Omental fat pad (tissue), 4 donors: ENCODE measurements at places on chromosomes 2 and 18.

GRCh38 chr2:157459486-157459885 lies 15.6 kb upstream of the CYTIP start:
- DNase-seq, result no peak

DNA sequence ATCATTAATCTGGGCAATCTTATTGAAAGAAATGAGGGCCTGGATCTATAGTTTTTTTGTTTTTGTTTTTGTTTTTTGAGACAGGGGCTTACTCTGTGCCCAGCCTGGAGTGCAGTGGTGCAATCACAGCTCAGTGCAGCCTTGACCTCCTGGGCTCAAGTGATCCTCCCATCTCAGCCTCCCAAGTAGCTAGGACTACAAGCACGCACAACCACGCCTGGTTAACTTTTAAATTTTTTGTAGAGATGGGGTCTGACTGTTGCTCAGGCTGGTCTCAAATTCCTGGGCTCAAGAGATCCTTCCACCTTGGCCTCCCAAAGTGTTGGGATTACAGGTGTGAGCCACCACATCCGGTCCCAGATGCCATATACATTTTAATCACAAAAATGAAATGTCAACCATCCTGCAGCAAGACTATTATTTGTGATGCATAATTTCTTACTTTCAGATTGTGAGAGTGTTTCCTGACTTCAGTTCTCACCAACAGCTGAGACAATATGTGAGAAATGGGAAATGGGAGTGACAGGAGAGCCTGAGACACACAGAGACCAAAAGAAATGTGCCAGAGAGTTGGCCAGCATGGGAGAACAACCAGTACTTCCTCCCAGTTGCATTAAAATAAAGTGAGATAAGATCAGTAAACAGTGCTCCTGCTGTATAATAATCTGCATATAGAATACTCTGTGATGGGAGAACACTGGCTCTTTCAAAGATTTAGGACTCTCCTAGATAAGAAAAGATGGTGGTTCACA lies 87.6 kb downstream of the METTL8 start:
- DNase-seq, result no peak

DNA sequence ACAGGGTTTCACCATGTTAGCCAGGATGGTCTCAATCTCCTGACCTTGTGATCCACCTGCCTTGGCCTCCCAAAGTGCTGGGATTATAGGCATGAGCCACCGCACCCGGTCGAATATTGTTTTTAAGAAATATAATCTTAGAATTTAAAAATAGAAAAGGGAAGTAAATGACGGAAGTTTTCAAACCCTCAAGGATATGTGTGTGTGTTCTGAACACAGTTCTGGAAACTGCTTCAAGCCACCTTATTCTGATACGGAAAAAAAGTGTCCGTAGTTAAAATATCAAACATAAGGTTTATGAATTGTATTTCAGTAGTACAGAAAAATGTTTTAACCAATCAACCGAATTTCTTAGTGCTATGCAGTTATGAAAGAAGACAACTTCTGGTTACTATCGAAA lies 115.9 kb downstream of the UPP2 start:
- no peak for DNase-seq

GRCh38 chr18:484749-485464 lies 15.6 kb downstream of the COLEC12 start:
- DNase-seq, result no peak

GRCh38 chr2:177147093-177147694 lies 65.4 kb upstream of the HNRNPA3 start:
- DNase-seq, result no peak

- no peak for DNase-seq
These were observed 249.0 kb upstream of the CDH2 start for GRCh38 chr18:28425886-28426285.

- DNase-seq, result no peak
These were observed 297.6 kb upstream of the NRXN1 start for GRCh38 chr2:51329512-51329911.

- DNase-seq, result no peak
These were observed 7.0 kb upstream of the SP9 start for GRCh38 chr2:174327841-174328113.

- no peak for DNase-seq
These were observed 213.2 kb upstream of the CNTNAP5 start for GRCh38 chr2:123811846-123812245.

- no peak for DNase-seq
These were observed 94.7 kb upstream of the TAF1B start for GRCh38 chr2:9748577-9748976.

DNA sequence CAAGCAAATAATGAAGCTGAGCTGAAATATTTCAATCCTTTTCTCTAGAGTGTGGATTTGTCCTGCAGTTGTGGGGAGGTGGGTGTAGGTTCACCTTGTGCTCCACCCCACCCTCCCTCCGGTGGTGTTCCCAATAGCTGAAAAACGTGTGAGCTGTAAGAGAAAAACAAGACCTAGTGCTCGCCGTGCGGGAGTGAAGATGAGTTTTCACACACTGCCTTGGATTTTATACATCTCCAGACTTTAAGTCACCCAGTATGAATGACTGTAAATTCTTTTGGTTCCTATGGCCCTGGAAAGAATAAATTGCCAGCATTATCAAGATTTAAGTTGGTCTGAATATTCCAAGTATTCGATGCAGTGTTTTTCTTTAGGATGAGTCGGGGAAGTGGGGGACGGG lies 1.9 kb upstream of the SOX11 start:
- no peak for DNase-seq

DNA sequence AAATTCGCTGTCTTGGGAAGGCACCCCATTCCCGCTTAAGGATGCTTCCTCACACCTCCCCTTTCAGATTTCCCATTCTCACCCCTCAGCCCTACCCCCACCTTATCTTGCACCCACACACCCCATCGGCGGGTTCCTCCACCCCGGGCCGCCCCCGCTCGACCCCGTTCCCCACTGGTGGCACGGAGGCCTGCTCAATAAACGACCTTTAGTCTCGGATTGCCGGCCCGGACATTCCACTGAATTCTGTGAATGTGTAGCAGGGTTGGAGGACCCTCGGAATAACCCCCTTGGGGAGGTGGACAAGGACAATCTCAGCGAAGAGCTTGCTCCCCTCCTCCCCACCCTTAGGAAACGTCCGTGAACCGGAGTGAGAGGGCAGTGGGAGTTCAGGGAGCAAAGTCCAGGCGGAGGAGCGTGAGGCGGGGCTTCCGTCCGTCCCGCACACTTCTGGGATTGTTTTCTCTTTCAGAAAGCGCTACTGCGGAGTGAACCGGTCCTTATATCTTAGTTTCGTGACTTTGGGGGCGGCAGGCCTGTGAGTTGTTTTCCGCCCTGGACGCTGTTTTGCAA lies 2.8 kb upstream of the LBX2 start:
- DNase-seq, result no peak

DNA sequence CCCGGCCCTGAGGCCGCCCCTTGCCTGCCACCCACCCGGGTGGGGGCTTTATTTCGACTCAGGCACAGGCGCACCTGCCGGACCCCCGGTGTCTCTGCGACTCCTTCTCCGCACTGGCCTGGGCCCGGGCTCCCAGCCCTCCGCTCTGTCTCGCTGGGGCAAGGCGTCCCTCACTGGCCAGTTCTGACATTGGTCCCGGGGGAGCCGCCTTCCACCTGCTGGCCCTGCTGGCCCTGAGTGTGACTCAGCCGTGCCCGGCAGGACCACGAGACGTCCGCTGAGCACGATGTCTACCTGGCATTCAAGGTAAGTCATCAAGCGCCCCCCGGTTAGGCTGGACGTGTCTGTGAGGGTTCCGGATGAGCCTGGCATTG lies 131.5 kb upstream of the CTDP1 start:
- no peak for DNase-seq

GRCh38 chr2:43701111-43701510 lies 24.9 kb upstream of the C1GALT1C1L start:
- DNase-seq, result no peak

GRCh38 chr18:2923464-2923863 lies 76.7 kb downstream of the EMILIN2 start:
- no peak for DNase-seq

GRCh38 chr2:176193048-176193447 lies 4.6 kb downstream of the HOXD1 start:
- no peak for DNase-seq

- no peak for DNase-seq
These were observed 274.7 kb downstream of the RNF144A start for GRCh38 chr2:7191932-7192331.

- no peak for DNase-seq
These were observed 72.7 kb downstream of the NYAP2 start for GRCh38 chr2:225472161-225472560.

DNA sequence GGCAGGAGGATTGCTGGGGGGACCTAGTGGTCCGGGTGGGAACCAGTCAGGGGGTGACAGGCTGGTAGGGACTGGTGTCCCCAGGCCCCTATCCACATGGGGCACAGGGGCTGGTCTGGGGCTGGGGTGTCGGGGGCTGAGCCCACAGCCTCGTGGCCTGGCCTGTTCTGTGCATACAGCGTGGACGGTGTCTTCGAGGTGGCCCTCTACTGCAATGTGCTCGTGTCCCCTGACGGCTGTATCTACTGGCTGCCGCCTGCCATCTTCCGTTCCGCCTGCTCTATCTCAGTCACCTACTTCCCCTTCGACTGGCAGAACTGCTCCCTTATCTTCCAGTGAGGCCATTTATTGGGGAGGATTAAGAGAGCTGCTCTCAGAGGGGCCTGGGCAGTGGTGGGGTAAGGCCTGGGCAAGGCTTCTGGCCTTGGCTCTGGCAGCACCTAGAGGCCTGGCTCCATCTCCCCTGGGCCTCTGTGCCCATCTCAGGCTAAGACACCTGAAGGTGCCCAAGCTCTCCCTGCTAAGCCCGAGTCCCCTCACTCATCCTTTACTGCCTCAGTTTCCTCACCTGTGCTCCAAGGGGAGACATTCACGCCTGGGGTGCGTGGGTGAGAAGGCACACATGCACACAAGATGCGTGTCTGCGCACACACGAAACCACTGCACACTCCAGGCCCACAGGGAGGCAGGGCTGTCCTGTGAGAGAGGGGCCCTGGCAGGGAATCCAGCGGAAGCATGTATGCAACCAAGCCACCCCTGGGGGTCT lies 1.9 kb downstream of the CHRNG start:
- DNase-seq, result no peak

DNA sequence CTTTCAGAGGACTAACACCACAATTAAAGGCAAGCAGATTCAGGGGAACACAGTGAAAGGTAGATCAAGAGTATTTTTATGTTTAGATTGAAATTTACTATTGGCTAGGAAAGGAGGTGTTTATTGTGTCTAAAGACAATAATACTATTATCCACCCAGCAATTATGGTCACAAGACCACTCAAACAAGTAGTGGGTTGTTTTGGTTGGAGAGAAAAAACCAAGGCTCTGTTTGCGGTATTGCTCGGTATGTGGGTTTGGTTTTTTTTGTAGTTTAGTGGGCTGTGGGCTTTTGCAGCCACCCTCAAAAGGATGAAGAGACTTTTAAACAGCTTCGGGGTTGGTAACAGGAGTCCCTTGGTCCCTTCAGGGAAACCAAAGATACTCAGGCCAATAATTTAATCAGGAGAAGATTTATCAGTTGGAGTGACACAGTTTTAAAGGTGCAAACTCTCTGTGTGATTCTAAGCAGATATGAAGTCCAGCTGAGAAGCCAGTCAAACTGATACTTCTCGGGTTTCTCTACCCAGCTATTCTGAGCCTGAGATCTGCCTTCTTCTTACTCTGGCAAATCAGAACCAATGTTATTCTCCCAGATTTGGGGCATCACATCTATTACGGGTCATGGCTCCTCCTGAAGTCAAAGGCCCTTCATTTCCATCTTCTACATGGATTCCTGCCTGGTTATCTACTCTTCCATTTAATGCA lies 55.3 kb downstream of the DCC start:
- DNase-seq, result no peak

GRCh38 chr2:144165599-144166250 lies 354.2 kb downstream of the ZEB2 start:
- no peak for DNase-seq

DNA sequence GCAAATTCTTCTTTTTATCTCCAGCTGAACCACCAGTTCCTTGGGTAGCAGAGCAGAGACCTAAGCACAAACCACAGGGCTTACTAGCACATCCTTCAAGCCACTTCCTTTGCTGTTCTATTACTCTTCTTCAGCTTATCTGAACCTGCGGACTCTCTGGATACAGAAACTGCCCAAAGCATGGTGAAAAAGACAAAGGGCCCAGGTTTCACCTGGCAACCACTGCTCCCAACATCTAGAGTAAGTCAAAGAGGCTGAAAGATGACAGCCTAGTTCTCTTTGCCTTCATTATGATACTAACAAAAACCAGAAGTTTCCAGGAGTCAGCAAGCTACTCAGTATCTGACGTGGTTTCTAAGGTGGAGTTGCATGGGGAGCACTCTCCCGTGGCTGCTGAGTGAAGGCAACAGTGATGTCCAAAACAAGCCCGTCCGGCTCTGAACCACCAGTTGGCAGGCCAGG lies 43.4 kb downstream of the KANSL3 start:
- DNase-seq, result no peak

DNA sequence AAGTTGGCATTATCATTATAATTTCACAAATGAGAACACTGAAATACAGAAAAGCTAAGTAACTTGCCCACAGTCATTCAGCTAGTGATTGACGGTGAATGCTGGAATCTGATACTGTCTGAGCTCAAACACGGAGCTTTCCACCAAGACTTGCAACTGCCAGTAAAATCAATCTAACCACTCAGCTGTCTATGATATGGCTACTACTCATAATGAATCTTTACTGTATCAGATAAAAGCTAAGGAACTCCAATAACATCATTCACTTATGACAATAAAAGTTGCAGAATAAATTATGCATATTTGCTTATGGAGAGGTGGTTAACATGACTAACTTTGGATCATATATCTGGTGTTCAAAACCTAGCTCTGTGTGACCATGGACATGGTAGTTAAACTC lies 279.4 kb upstream of the NXPH2 start:
- no peak for DNase-seq
